Myocyte (in vitro differentiated cells): ENCODE measurements at places on chromosomes 11 and 22.

DNA sequence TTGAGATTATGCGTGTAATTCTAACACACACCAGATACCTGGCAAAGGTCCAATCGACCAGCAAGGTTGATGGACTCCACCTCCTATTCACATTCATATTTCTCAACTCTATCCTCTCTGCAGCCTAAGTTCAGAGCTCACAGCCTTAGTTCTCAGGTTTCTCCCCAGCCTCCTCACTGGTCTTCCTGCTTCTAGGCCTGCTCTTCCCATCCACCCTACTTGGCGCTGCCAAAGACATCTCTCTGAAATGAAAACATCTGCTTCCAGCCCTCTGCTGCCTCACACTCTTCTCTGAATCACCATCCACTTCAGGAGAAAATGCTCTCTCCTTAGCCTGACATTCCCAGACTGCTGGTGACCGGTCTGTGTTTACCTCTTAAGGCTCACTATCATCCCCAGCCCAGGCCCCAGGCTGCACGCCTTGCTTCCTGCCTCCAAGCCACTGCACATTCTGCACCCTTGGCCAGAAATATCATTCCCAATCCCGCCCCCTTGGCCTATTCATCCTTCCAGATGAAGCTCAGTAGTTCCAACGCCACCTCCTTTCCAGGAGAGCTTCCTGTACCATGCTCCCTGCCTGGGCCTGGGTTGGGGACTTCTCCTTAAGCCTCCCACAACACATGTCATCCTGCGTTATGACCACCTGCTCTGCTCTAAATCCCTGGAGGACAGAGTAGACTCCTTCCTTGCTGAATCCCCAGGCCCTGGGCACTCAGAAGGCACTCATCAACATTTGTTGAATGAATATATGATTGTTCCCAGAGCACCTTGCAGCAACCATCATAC is 3.5 kb downstream of the ARRB1 start:
- peak; percentile 80 for DNase-seq

GRCh38 chr11:15730995-15731385 is 616.3 kb downstream of the INSC start:
- DNase-seq: no peak

- no peak for DNase-seq
Observed at GRCh38 chr11:11135820-11136476, 217.1 kb downstream of the CSNK2A3 start.

DNA sequence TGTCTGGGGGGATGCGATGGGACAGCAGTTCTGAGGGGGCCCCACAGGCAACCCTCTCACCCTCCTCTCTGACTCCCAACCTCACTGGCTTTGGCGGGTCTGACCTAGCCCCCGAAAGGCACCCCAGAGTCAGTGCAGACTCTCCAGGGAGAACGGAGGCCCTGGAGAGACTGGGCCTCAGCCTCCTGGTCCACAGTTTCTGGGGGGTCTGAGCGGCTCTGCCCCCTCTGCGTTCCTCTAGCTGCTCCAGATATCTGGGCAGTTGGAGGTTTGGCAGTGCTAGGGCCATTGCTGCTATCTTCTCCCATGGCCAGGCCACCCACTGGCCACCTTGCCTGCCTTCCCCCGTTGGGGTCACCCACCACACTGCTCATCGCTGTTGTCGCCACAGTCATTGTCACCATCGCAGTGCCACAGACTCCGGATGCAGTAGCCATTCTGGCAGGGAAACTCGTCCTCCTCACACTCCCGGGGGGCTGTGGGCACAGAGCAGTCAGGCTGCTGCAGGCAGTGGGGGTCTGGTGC is 18.8 kb downstream of the LRP4 start:
- DNase-seq: no peak

DNA sequence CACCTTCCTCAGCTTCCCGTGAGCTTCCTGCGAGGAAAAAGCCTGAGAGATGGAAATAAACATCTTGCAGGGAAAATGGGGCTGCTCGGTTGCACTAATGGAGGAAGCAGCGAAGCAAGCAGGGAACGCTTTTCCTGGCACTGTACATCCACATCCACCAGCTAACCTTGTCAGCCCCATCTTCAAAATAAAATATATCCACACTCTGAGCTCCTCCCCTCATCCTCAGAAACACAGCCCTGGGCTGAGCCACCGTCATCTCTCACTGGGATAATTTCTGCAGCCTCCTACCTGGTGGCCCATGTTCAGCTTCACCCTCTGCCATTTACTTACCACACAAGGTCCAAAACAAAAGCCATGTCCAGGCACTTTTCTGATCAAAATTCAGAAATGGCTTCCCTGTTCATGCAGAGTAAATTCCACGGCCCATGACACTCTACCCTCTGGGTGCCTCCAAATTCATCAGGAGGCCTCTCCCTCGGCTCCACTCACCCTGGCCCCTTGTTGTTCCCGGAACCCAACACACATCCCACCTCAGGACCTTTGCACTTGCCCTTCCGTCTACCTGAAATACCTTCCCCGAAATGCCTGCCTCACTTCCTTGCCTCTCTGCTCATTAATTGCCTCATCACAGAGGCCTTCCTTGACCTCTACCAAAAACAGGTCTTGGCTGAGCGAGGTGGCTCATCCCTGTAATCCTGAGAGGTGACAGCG is 13.0 kb downstream of the C11orf86 start:
- no peak for DNase-seq

DNA sequence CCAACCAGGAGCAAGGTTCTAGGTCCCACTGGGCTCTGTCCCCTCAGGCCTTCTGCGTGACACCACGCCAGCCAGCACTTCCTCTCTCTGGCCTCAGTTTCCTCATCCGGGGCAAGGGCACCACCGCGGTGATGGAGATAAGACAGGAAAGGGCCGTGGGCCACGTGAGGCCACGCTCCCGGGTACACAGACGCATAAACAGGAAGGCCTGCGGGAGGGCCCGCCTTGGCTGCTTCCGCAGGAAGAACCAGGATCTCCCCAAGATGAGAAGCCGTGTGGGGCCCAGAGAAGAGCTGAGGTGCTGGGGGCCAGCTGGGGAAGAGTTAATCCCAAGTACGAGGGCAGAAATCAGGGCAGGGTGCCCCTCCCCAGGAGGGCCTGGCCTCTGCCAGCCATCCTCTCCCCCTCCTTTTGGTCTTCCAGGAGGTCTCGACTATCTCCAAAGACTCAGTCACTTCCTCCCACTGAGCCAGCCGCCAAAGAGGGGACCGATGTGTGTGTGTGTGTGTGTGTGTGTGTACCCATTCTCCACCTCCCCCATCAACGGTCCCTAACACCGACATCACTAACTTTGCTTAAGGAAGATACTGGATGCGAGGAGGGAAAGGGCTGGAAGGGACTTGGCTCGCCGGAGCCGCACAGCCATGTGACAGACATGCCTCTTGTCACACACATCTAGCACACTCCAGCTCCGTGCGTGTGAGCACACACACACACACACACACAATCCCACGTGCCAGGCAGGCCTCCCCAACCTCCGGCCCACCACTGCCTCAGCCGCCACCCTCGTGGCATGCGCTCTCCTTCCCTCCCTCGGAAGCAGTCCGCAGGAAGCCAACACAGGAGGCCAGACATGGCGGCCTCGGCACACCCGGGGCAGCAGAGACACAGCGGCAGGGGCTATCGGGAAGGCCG is 1.4 kb downstream of the MFNG start:
- DNase-seq: no peak

- no peak for DNase-seq
Observed at GRCh38 chr11:10328314-10329098, 23.6 kb downstream of the ADM start.

GRCh38 chr11:3058753-3059664 is 1.8 kb upstream of the CARS1 start:
- DNase-seq: peak; percentile 49
